ENCODE measurements at places on chromosomes 3 and 15.

- no peak for DNase-seq
These were observed 12.1 kb upstream of the DCLK3 start for GRCh38 chr3:36776436-36776835.

DNA sequence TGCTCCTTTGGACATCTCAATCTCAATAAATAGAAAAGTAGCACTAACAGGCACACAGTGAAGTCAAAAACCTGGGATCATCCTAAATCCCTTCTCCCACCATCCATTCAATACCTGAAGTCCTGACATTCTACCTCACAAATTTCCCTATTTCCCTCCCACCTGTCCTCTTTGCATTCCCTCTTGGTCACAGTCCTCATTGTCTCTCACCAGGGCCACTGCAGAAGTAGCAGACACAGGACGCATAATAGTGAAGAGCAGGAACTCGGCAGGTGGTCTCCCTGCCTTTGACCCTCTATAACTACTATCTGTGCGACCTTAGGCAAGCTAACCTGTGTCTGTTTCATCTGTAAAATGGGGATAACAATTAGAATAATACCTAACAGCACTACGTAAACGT, 2.3 kb downstream of the THOC7 start:
- no peak for DNase-seq

GRCh38 chr15:97522347-97522746, 438.2 kb upstream of the ARRDC4 start:
- no peak for DNase-seq

GRCh38 chr3:29384640-29385039, 103.8 kb downstream of the RBMS3 start:
- DNase-seq = no peak

DNA sequence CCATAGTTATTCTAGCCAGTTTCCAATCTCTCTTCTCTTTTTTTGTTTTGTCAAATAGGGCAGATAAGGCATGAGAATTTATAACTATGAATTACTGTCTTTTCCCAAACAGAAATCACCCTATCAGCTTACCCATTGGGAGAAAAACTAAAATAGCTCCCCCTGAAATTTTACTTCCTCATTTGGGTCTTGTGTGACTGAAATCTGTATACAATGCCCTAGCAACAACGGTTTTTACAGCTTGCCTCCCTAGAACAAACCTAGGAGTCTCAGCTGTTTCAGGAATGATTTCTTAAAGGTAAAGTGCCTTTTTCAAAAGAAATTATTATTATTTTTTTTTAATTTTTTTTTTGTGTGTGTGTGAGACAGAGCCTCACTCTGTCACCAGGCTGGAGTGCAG, 56.8 kb downstream of the CD86 start:
- DNase-seq = no peak

- DNase-seq = no peak
These were observed 622.1 kb downstream of the IGSF11 start for GRCh38 chr3:118412503-118412902.

GRCh38 chr15:97036301-97036700, 705.8 kb downstream of the NR2F2 start:
- DNase-seq = no peak

DNA sequence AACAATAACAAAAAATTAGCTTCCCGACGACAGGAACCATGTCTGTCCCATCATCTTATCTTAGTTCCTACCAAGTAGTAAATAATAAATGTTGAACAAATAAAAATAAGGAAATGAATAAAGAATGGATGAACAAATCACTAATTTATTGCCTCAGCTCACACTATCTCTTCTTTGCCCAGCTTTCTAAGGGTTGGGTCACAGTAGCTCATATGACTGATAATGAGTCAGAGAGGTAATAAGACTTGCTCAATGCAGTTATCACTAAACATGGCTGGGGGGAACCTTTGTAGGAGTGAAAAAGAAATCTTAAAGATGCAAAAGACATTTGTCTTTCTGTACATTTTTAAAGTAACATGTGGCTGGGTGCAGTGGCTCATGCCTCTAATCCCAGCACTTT, 182.2 kb downstream of the WDR76 start:
- DNase-seq = no peak

GRCh38 chr3:104901396-104901795, 465.3 kb upstream of the ALCAM start:
- DNase-seq = no peak

DNA sequence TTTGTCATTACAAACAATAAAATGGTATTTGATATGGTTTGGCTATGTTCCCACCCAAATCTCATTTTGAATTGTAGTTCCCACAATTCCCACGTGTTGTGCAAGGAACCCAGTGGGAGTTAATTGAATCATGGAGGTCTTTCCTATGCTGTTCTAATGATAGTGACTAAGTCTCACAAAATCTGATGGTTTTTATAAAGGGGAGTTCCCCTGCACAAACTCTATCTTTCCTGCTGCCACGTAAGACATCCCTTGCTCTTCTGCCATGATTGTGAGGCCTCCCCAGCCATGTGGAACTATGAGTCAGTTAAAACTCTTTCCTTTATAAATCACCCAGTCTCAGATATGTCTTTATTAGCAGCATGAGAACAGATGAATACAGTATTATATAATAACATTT, 15.4 kb upstream of the AADAC start:
- DNase-seq = no peak

DNA sequence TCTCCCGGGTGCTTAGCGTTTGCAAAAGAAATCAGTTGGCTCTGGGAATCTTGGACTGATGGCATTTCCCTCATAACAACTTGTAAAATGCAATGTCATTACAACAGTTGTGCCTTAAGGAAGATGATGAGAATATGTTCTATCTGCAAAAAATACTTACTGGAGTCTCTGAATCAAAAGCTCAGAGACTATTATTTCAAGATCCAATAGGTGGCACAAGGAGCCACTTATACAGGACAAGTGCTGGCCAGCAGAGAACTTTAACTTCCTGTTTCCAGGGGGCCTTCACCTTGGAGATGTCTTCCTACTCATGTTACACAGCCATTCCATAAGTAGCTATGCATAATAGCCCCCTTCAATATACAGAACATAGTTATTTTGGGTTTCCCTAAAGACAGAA, 8.9 kb upstream of the RPS27L start:
- DNase-seq = no peak

- no peak for DNase-seq
These were observed 30.6 kb downstream of the ADAMTS17 start for GRCh38 chr15:100311154-100311625.

DNA sequence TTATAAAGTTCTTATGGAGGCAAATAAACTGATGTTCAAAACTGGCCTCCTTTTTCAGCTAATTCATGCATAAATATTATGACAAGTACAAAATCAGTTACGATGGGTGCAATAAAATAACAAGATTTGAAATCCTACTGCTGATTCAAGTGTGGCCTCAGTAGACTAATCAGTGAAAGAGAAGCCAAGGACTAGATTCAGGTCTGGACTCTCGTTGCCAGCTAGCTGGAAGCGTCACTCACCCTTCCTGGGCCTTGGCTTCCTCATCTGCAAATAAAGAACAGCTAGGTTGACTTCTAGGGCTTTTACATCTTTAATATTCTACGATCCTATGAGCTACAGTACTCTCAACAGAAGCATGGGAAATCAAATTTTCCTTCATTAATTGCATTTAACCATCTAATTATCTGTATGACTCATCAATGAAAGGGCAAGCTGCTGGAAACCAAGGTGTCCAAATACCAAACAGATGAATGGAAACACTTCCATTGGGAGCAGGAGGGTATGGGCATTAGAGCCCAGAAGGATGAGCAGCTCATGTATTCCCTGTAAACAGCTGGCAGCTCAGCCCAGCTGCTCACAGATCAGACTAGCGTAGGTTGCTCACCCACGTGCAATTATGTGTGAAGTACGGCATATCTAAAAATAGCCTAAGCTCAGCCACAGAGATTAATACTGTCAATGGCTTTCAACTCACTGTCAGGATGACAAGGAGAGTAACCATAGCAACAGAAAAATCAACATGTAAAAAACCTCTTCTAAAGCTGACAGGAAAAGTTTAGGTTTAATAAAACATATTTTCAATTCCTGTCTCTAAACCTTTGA, 294.8 kb downstream of the PLCL2 start:
- DNase-seq = no peak

- no peak for DNase-seq
These were observed 168.8 kb upstream of the TLE3 start for GRCh38 chr15:70266412-70267121.

- no peak for DNase-seq
These were observed 56.7 kb upstream of the TSEN2 start for GRCh38 chr3:12427551-12427950.

- no peak for DNase-seq
These were observed 4.6 kb downstream of the TLE3 start for GRCh38 chr15:70093070-70093469.

GRCh38 chr15:90306560-90306959, 41.1 kb downstream of the NGRN start:
- DNase-seq = peak; percentile 19

- no peak for DNase-seq
These were observed 36.3 kb upstream of the DCLK3 start for GRCh38 chr3:36800533-36801116.

- DNase-seq = no peak
These were observed 12.0 kb upstream of the IQSEC1 start for GRCh38 chr3:13085081-13085845.

GRCh38 chr3:127206154-127206553, 13.2 kb downstream of the PRR23E start:
- no peak for DNase-seq

- DNase-seq = no peak
These were observed 238.9 kb downstream of the UACA start for GRCh38 chr15:70524470-70524869.

DNA sequence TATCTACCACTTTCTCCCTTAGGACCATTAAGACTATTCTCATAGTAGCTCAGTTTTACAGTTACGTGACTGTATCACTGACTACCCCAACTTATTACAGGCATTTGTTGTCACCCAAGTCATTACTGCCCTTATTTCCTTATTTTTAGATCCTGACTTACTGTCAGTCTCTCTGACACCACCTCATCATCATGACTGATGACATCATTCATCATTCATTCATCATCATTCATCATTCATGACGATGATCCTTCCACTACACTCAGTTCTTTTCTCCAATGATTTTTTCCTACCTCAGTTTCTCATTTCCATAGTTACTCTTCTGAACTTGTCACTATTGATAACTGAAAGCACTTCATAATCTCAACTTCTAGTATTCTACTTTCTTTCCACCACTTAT, 83.8 kb downstream of the ADAM10 start:
- no peak for DNase-seq

DNA sequence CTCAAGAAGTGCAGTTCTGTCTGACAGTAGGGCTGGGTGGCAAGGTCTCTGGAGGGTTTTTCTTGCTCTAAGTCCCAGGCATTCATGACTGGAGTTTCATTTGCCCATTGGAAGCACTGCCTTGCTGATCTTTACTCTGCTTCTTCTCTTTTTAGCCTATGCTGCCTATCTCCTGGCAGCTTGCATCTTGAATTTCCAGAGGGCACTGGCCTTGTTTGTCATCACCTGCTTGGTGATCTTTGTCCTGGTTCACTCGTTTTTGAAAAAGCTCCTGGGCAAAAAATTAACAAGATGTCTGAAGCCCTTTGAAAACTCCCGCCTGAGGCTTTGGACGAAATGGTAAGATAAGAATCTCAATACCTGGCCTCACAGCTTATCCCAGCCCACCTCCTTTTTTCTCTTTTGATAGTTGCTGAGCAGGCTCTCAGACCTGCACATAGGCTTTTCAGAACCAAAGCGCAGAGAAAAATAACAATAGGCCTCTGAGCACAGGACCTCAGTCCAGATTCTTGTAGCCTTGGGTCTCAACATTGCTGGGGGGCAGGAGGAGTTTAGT, 10.9 kb downstream of the SLC28A2 start:
- no peak for DNase-seq

GRCh38 chr15:70509282-70509662, 254.1 kb downstream of the UACA start:
- DNase-seq = no peak

DNA sequence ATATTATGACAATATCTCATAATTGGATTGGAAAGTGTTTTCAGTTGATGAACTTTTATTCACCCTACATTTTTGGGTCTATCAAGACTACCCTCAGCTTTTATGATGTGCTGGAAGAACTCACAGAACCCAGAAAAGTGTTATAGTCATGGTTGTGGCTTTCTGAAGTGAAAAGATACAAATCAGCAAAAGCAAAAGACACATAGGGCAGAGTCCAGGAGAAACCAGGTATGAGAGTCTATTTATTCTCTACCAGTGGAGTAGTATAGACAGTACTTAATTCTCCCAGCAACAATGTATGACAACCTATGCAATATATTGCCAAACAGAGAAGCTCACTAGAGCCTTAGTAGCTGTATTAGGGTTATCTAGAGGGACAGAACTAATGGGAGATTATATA, 280.4 kb upstream of the TTC14 start:
- DNase-seq = no peak

DNA sequence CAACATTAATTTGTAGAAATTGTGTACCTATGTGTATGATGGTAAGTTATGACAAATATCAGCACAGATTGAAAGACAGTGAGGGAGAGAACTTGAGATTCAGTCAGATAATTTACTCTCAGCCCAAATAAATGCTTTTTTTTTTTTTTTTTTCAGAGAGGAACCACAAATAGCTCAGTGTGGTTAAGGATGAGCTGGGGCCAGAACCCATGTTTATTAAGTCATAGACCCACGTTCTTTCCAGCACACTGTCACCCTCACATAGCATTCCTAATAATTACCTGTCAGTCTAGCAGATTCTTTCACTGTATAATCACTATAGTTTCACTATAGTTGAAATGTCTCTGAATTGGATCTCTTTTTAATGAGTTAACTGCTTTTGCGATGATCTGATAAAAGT, 246.1 kb downstream of the ZIC1 start:
- no peak for DNase-seq

GRCh38 chr15:80693682-80694610, 1.2 kb upstream of the ABHD17C start:
- DNase-seq = no peak

All from activated T-cell treated with anti-CD3 and anti-CD28 coated beads for 48 hours (primary cell).